ENCODE measurements at places on chromosomes 16 and 17. TPM values are rescaled to one million over a fixed set of nuclear protein-coding genes. Genes with fewer than 3 reads are reported as not detected.

Gene UTS2R
- total RNA-seq = not detected

Gene PPY
- not detected for total RNA-seq

- no peak for DNase-seq
- H3K4me1 ChIP-seq = peaks cover 3% of the 10 kb centered on the region
- H3K36me3 ChIP-seq = peaks cover 6% of the 10 kb centered on the region
- no peak overlapping the region for H3K4me3 ChIP-seq
- H3K27ac ChIP-seq = no peak overlapping the region
These were observed 158.8 kb downstream of the AATF start for GRCh38 chr17:37107406-37108083.

DNA sequence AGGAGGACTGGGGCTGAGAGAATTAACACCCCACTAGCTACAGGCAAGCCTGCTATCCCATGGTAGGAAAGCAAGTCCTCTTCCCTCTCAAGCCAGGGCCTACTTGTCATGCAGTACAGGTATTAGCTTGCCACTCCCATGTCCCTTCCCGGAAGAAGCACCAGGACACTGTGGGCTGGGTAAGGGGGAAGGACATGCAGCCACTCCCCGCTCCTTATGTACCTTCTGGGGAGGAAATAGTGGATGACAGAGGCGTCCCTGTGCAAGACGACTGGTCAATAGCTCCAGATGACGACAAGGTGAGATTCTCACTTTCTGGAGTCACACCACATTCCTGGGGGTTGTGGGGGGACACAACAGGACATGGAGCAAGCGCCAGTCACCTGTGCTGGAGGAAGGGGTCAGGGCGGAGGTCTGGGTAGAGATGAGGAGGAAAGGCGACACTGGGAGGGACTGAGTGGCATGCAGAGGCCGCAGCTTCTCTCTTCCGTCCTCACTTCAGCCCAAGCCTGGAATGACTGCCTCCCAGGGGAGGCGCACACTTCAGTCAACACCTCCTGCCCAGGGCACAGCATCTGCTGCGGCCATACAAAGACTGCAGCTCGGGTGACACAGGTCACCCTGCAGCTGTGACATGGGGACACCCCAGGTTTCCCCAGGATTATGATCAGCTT is 15.1 kb upstream of the FOXJ1 start:
- peaks cover 10% of the 10 kb centered on the region for H3K4me1 ChIP-seq
- H3K36me3 ChIP-seq = peaks cover 3% of the 10 kb centered on the region
- H3K4me3 ChIP-seq = no peak overlapping the region
- no peaks in the 10 kb centered on the region for H3K27me3 ChIP-seq

DNA sequence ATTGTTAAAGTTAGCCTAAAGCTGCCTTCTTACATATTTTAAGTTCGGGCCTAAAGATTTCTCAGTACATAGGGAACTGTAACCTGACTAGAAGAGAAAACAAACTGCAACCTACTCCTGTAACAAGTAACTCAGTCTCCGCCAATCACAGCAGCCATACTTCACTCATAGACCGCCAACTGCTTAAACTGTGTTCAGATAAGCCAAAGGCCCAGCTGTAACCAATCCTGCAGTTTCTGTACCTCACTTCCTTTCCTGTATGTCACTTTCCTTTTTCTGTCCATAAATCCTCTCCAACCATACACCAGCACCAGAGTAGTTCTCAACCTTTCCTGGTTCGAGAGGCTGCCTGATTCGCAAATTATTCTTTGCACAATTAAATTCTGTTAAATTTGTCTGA is 41.5 kb downstream of the GLG1 start:
- peak overlapping the region; percentile 91 for H3K27ac ChIP-seq
- no peak for DNase-seq
- peak overlapping the region; percentile 43 for H3K4me3 ChIP-seq
- no peaks in the 10 kb centered on the region for H3K27me3 ChIP-seq
- peaks cover 42% of the 10 kb centered on the region for H3K4me1 ChIP-seq

Data from T-helper 17 cell (primary cell).